ENCODE measurements at places on chromosomes 12 and 14. TPM values are rescaled to one million over a fixed set of nuclear protein-coding genes. Genes with fewer than 3 reads are reported as not detected.

GRCh38 chr14:80621701-80622100 is 319.8 kb downstream of the CEP128 start:
- no peak for ATAC-seq

DNA sequence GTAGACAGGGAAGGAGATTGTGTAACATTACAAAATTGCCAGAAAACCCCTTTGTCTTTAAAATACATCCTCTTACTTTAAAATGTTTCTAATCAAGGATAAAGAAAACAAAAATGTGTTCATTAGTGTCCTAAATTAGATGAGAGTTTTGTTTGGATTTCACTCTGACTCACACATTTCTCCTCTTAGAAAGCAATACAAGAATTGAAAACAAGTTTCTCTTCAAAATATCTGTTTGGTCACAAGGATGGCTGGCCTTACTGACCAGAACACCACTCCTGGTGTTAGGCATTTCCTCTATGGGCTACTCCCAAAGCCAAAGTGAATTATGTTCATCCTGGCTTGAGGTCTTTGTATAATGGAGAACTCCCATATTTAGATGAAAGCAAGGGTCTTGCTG is 6.4 kb downstream of the GUCY2C start:
- ATAC-seq: no peak

DNA sequence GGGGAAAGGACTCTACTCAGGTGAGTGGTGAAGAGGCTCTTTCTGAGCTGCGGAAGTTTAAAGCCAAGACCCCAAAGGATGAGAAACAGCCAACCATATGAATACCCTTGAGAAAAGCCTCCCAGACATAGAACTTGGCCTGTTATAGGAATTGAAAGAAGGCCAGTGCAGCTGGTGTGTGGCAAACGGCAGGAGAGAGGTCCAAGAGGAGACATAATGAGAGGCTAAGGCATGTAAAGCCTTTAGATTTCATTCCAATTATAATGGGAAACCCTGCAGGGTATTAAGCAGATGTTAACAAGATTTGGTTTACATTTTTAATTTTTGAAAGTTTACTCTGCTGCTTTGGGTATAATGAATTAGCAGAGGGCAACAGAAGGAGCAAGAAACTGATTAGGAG is 552.1 kb upstream of the FBXO33 start:
- no peak for ATAC-seq

- peak; percentile 42 for ATAC-seq
These were observed 62.3 kb downstream of the BEGAIN start for GRCh38 chr14:100524933-100525243.

DNA sequence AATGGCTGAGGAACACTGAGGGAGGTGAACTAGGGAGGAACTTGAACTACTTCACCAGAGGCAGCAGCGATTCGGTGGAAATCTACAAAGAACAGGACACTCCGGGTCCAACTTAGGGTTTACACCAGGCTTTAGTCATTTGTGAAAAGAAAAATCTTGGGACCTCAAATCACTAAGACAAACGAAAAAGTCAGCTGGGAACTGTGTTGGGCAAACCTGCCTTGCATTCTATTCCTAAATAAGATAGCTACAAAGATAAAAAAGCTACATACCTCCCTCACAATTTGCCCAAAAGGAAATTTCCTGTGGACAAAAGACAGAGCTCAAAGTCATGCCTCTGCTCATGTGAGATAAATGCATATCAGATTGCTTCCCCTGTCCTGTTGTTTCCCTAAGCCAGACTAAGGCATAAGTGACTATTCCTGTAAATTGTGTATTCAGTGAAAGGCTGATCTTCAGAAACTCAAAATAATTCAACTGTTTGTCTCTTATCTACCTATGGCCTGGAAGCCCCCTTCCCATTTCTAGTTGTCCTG is 106.6 kb downstream of the APAF1 start:
- no peak for ATAC-seq

KRT72 gene
- total RNA-seq: not detected

DNA sequence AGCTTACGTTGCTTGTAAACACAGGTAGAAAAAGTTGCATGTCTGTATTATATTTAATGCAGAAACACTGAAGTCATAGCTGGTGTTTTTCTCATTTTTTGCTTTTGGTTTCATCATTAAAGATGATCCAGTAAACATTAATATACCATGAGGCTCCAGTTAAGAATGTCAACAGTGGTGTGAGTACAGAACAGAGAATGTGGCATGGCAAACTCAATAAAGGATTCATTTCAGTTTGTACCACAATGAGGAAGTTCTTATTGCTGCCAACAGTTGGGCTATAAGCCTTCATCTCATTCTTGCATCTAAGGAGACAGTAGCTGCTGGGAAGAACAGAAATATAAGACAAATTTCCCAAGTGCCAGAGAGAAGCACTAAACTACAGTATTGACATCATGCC is 72.1 kb upstream of the ST8SIA1 start:
- ATAC-seq: no peak

Data from activated T-helper 17 cell treated with anti-CD3 and anti-CD28 coated beads, Interleukin-2, amount 50 U/mL, for 72 hours (primary cell).